ENCODE measurements at places on chromosomes 6 and 20. TPM values are rescaled to one million over a fixed set of nuclear protein-coding genes. Genes with fewer than 3 reads are reported as not detected.

- no peak for DNase-seq
These were observed 30.6 kb downstream of the ELMO2 start for GRCh38 chr20:46375771-46376170.

DNA sequence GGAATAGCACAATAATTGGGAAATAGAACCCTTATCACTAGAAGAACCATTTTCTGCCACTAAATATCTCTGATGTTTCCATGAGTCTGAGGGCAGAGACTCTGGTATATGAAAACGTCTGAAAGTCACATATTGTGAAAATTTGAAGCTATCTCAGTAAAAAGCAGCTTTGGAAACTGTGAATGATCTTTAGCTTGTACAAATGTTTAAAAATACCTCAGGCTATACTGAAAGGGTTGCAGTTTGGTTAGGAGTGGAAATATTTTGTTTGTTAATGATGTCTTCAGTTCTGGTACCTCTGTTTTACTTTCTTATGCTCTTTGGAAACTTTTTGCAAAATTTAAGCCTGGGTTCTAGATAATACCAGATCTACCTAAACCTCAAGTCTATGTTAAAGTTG, 135.0 kb downstream of the SLC16A10 start:
- DNase-seq: no peak

GRCh38 chr6:7515363-7515762, 26.1 kb upstream of the DSP start:
- no peak for DNase-seq

DNA sequence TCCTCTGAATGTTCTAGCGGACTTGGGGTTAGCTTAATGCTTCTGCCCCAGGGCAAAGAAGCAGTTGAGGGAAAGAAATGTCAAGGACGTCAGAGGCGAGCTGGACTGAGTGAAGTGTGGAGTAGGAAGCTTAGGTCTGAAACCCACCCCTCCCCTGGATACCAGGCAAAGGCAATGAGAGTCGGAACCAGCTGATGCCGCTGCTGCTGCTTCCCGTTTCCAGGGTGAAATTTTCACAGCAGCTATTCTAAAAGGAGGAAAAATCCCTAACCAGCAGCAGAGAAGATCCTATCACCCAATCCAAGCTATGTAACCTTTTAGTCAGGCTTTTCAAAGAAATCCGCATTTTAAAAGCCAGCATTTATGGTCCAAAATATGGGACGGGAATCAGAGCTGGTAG, 564.3 kb downstream of the LMBRD1 start:
- DNase-seq: no peak

PKIB gene
- total RNA-seq: not detected

DNA sequence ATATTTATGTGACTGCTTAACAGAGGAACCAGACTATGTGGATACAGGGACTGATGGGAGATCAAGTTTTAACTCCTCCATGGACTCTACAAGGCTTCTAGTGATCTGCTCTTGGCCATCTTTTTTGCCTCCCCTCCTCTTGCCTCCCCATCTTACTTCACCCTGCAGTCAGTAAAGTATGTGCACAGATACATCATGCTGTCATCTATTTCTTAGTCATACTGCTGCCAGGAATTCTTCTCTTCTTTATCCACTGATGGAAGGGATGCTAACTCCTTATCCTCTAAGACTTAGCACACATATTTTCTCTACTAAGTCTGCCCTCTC, 27.6 kb upstream of the FAM83C start:
- DNase-seq: no peak

- no peak for DNase-seq
These were observed 44.2 kb upstream of the RIPPLY2 start for GRCh38 chr6:83808926-83809325.

DNA sequence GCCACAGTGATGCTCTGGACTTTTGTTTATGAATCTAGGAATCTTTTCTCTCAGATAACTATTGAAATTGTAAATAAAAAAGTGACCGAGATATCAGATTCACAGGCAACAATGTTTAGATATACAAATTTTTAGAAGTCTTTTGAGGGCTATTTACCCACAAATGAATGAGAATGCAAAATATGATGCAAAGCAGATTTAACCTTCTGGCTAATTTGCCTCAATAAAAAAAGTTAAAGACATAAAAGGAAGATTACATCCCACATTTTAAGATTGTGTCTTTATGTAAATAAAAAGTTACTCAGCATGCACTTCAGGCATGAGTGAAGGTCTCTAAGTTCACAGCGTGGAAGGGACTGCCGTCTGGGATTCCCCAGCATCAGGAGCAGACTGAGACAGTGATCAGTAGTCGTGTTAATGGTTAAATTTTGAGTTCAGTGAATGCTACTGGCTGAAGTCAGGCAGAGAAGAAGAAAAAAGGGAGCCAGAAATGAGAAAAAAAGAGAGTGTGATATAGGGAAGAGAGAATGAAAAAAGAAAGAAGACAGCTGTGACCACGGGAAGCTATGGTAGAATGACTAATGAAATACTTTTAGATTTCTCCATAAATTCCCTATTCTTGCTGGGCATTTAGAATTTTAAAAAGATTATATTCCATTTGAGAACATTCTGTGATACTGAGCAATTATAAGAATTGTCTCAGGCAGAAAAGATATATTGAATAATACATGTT, 93.6 kb downstream of the MYB start:
- DNase-seq: no peak

RUNX2 gene
- total RNA-seq: 26.1 TPM

- no peak for DNase-seq
These were observed 597 bp upstream of the GLYATL3 start for GRCh38 chr6:49499126-49499525.

LST1 gene
- total RNA-seq: 74.9 TPM

GRCh38 chr6:138520463-138520862, 21.2 kb upstream of the NHSL1 start:
- no peak for DNase-seq

DNA sequence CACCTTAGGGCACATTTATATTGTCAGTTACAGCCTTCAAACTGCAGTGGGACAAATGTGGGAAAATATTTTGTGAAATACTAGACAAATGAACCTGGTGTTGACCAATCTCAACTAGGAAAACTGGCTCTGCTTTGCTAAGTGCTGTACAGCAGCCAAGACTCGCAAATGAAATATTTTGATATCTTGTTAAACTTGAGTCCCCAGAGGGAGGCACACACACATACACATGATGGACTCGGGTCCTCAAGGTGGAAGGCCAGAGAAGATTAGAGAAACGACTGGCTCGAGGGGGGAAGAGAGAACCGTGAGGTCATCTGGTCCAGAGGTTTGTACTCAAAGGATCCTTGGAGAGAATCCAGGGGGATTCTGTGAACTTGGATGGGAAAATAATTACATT, 67.3 kb upstream of the JAG1 start:
- no peak for DNase-seq

RIPPLY2 gene
- not detected for total RNA-seq

DUSP15 gene
- total RNA-seq: 8.6 TPM

DNA sequence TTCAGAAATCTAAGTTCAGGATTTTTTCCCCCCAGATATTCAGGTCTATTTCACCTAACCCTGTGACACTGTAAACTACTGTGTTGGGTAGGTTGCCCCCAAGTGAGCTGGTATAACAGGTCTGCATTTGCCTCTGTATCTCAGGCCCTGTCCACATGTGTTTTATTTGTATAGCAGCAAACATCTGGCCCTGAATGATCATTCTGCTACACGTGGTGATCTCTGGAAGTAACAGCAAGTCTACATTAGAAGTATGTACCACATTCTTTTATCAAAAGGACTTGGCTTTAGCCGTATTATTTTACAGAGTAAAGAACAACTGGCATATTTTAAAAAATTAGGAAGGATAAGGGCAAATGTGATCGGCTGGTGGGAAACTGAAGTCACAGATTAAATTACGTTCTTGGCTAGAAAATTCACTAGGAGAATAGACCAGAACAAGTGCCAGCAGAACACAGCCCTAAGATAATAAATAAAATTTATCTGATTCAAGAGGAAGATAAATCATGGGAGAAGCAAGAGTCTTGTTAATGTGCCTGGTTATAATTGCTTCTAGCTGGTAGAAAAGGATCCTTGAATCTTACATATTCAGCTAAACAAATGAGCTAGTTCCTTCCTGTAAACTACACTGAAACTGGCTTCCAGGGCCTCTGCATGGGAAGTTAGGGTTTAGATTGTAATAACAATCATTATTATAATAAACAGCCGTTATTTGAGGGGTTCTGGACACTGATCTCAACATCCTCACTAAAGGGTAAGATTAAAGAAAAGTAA, 192.1 kb downstream of the SAMD5 start:
- DNase-seq: no peak
